Stimulated activated CD8-positive, alpha-beta memory T cell treated with anti-CD3 and anti-CD28 coated beads, Interleukin-4, amount 100 ng/mL, for 24 hours (primary cell): ENCODE measurements at places on chromosomes 3 and 15.

GRCh38 chr3:40173227-40173721 is 136.2 kb upstream of the EIF1B start:
- DNase-seq, result no peak

DNA sequence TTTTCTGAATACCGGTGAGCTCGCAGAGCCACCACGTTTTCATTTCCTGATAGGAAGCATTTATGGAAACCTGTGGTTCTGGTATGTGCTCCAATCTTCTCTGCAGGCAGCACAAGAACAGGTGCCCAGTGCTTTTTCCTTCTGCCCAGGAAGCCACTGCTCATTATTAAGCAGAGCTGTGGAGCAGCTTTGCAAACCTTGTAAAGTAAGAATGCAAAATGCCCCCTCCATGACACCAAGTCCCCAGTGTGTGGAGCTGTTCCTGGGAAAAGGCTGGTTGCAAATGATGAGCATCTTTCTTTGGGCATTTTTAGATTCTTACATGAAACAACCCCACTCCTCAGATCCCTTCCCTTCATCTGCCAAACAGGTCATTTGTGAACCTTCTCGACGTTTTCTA is 65.7 kb upstream of the MRPL3 start:
- no peak for DNase-seq

GRCh38 chr3:184460276-184460675 is 80.4 kb downstream of the CHRD start:
- DNase-seq, result no peak

DNA sequence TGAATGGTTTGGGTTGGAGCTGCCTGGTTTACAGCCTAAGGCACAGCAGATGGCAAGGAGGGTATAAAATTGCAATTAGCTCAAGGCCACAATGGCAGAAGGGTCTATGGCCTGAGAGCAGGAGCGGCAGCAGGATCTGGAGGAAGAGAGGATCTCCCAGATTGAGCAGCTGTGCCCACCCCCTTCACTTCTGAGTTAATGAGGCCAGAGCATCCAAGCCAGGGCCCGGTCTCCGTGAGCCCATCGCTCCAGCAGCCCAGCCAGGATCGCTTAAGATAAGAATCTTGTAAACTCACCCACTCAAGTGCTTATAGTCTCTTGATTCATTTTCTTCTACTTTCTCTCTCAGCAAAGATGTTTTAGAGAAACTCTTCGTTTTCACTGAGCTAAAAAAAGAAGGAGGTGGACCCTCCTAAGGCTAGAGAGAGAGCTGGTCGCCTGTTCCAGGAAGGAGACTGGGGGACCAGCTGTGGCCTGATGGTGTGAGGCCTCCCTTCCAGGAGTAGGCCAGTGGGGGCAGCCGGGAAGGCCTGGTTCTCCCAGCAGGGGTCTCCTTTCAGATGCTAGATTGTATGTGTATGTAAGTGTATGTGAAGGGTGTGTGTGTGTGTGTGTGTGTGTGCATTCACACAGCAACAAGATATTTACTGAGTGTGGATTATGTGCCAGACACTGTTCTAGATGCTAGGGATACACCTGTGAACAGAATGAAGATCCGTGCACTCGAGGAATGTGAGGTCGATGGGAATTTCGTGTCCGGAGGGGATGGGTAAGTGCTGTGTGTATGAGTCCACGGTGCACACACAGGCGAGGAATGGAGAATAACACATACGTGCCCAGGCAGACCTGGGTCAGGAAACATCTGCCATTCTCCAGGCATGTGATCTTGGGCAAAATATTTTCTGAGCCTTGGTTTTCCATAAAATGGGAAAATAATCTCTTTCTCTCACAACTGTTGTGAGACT is 18.6 kb downstream of the MAGEF1 start:
- DNase-seq, result no peak

DNA sequence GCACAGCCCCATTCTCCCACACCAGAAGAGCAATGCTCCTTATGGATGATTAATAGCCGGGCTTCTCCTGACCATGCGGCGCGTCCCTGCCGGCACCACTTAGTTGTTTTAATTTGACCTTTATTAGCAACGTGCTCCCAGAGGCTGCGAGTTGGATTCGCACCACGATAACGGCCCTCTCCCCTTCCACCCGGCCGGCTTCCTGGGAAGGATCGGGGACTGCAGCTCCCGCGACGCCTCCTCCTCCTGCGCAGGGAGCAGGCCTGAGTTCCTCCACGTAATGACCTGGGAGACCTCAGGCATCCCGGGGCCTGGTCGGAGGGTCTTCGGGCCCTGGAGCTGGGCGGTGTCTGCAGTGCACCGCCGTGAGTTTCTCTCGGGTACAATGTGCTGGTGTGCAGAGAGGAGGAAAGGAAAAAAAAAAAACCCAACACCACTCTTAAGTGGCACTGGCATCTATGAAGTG is 243.3 kb upstream of the TOPAZ1 start:
- DNase-seq, result no peak

- DNase-seq, result no peak
These were observed 61.8 kb upstream of the PRR20G start for GRCh38 chr3:127349501-127350171.

DNA sequence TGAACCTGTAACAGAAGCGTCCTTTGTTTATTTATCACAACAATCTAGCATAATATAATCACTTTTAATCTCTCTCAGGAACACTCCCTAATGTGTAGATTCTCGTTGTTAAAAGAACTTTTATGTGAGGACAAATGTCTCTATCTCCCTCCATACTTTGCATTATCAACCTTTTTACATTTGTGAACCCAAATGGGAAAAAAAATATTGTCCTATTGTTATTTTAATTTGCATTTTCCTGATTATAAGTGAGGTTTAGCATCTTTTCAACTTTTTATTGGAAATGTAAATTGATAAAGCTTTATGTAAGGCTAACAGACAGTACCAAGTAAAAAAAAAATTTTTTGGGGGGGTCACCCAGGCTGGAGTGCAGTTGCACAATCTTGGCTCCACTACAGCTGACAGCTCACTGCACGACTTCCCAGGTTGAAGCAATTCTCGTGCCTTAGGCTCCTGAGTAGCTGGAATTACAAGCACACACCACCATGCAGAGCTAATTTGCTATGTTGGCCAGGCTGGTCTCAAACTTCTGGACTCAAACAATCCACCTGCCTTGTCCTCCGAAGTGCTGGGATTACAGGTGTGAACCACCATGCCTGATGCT is 33.0 kb upstream of the DENND4A start:
- DNase-seq, result no peak

DNA sequence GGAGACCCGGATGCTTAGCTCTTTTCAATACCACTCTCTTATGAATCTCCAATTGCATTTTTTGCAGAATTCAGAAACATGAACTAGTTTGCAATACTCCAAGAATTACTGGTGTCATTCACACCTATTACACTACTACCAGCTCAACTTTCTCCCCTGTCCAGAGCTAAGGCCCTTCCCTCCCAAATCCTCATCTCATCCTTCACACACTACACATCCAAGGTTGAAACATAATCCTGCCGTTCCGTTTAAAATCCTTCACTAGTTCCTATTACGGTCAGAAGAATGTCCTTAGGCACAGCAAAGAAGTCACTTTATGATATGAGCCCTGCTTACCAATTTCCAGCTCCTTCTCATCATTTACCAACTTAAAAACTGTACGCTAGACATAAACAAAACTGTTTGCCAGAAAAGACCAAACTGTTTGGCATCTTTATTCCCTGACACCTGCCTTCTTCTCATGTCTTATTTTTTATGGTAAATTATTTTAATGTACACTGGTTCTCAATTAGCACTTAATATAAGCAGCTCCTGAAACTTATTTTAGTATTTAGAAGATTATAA is 22.6 kb downstream of the TBL1XR1 start:
- DNase-seq, result no peak

- DNase-seq, result no peak
These were observed 33.4 kb upstream of the RAB6B start for GRCh38 chr3:133928903-133929607.

DNA sequence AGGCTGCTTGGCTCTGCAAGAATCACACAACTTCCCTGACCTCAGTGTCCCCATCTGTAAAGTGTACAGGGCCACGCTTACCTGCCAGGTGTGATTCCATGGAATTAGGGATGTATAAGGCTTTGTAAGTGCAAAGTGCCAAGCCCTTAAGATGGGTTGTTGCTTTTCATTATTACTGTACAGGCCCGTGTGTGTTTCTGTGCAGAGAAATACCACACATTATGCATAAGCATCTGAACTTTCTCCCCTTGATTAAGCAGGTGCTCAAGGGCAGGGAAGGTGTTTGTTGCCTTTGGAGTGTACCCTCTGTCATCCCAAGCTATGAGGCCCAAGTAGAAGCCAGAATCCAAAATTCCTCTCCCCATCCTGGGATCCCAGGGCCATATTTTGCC is 13.6 kb upstream of the HRH1 start:
- no peak for DNase-seq
